NT2/D1 (cell line): ENCODE measurements at places on chromosomes 4 and X.

DNA sequence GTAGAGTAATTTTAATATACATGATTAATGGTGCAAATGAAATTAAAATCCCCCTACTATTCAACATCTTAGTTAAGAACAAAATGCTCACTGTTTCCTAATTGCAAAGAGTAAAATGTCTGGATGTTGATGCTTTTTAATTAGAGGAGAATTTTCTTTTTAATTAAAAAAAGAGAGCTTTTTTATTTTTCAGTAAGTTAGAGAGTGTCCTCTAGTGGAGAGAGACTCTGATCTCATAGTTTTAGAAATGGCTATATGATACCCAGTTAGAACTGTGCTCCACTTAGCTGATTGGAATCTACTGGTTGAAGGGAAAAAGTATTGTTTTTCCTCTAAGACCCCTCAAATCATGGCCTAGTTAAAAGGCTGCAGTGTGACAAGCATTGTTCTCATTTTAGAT is 312.0 kb upstream of the MAGEB2 start:
- DNase-seq = no peak

- DNase-seq = no peak
These were observed 19.6 kb downstream of the ATP5ME start for GRCh38 chr4:654503-654845.

- no peak for DNase-seq
These were observed 3.7 kb upstream of the GUF1 start for GRCh38 chr4:44674471-44674870.

GRCh38 chr4:42281324-42282020 is 115.8 kb upstream of the SHISA3 start:
- no peak for DNase-seq

GRCh38 chr4:176874721-176875445 is 82.2 kb upstream of the VEGFC start:
- DNase-seq = no peak

GRCh38 chr4:109821185-109821584 is 5.6 kb downstream of the GAR1 start:
- DNase-seq = no peak

GRCh38 chr4:78332976-78333375 is 218.6 kb upstream of the ANXA3 start:
- DNase-seq = no peak
